Stimulated activated CD8-positive, alpha-beta memory T cell treated with anti-CD3 and anti-CD28 coated beads, Interleukin-4, amount 100 ng/mL, for 4 hours (primary cell): ENCODE measurements at places on chromosomes 2 and 18.

- DNase-seq, result no peak
Observed at GRCh38 chr2:232860593-232861241, 9.3 kb upstream of the SNORC start.

GRCh38 chr2:33729353-33729752, 130.3 kb upstream of the FAM98A start:
- no peak for DNase-seq

DNA sequence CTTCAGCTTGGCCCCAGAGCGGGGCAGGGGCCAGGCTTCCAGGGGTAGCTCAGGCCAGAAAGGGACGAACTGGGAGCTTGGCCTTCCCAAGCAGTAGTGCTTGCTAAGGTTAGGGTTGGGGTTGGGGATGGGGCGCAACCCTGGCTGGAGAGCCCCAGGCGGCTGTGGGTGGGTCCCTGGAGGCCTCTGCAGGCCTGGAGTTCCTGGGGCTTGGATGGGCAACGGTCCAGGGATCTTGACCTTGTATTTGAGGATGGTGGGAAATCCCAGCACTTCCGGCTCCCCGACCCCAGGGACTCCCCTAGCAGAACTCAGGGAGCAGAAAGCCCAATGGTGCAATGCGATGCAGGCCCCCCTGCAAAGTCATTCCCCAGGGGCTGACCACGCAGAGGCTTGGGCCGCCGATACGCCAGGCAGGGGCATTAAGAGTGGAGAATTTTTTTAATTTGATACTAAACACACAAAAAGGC, 12.6 kb upstream of the MLPH start:
- DNase-seq, result no peak

GRCh38 chr2:11069566-11070185, 85.6 kb upstream of the SLC66A3 start:
- no peak for DNase-seq

- no peak for DNase-seq
Observed at GRCh38 chr18:40004246-40004645, 1950.8 kb upstream of the PIK3C3 start.

DNA sequence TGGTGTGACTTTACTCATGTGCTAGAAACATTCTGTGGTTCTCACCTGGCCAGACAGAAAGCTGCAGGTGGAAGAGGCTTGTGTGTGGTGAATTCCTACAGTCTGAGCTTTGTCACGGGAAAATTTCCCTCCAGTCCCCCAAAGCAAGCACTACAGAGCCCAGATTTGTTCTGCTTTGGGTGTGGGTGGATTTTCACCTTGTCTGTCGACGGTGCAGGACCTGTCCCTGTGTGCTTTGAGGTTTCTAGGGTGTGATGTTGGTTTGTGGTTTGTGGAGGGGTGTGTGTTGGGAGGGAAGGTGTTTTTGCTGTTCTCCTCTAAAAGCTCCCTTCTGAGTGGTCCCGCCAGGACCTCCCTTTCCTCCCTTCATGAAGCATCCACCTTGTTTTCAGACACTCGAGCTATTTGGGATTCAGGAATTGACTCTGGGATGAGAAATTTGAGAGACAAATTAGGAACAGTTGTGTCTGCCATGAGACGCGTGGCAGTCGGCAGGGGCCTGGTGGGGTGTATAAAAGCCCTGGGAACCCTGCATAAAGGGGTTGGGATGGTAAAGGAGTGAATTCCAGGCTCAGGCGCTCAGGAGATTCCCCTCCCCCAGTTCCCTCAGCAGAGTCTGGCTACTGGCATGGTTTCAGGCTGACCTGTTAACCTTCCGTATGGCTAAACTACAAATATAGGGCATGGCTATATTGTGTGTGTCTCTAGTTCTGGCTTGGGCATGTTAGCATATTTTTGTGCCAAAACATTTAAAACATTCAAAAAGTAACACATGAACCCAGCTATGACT, 65.5 kb downstream of the DGKD start:
- no peak for DNase-seq

DNA sequence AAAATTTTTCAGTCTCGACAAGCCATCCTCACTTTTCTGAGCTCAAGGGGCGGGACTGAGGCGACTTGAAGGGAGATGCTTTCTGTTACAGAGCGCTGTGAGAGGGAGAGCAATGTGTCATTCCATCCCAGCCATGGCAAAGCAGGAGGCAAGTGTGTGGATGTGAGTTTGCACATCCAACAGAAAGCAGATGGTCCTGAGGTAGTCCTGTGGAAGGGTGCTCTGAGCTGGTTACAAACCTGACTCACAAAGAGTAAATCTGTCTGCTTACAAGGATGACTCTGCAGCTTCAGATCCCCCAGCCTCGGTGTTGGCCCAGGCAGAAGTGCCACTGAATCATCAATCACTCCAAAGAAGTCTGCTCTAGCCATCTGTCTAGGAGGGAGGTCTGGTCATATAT, 482.0 kb upstream of the DCC start:
- DNase-seq, result no peak

- no peak for DNase-seq
Observed at GRCh38 chr2:240931319-240931949, 25.3 kb downstream of the CROCC2 start.

DNA sequence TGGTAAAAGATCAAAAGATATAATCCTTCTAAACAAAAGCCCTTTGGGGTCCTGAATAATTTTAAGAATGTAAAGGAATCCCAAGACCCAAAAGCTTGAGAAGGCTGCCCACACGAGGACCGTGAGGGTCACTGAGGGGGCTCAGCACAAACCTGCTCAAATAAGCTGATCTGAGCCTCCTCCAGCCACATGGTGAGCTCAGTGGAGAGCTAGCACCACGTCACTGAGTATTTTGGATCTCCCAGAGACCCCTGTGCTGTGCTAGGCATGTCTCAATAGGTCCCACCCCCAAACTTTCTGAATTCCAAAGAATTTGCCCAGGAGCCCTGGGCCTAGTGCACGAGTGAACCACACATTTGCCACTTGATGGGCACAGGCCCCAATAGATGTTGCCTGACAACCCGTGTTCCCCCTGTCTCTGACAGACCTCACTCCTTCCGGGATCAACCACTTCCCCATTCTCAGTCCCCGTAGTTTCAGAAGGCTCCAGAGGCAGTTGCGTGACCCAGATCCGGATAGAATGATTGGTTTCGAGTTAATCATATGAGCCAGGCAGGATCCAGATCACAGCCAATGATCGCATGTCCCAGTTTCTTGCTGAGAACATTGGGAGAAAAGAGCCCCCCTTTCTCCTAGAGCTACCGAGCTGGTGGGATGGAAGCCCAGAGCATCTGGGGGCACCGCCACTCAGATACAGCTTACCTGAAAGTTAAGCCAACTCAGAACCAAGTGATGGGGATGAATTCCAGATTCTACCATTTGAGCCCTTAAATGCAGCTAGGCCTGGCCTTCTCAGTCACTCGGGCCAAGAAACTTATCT, 203.8 kb downstream of the TNS1 start:
- DNase-seq, result no peak
